SJSA1 (cell line): ENCODE measurements at places on chromosomes 3 and 15.

DNA sequence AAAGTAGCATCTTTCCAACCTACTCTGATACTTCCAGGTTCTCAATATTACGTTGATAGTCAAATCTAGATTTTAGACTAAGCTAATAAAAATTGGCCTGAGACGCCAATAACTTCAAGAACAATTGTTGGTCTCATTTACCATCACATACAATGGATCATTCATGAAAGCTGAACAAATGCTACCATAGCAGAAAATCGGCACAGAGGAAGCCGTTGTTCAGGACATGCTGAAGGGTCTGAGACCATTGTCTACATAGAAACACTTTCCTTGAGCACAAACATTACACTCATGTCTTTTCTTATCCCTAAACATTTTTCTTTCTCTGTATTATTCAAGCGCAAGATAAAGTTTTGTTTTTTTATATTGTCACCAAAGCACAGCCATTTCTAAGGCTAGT, 37.2 kb upstream of the FHIT start:
- DNase-seq = no peak

DNA sequence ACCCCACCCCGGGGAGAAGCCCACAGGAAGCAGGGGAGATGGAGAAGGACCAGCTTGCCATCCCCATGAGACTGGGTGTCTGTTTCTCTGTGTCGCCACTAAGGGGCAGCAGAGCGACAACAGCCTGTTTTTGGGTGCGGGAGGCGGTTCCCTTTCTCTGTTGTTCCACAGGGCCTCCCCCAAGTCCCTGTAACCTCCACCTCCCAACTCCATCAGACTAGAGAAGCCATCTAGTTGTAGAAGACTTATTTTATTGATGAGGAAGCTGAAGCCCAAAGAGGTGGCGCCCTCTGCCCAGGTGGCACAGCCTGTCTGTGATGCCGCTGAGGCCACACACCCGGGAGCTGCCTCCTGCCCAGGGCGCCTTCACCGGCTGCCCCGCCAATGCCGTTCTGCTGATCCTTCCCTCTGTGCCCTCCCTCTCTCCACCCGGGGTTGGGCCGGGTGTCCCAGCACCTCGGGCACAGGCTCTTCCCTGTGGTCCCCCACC, 3.9 kb upstream of the CCDC9B start:
- peak; percentile 69 for DNase-seq

- DNase-seq = no peak
These were observed 17.5 kb downstream of the HDC start for GRCh38 chr15:50247819-50248655.

GRCh38 chr15:71414853-71415252, 299.6 kb downstream of the THSD4 start:
- no peak for DNase-seq

DNA sequence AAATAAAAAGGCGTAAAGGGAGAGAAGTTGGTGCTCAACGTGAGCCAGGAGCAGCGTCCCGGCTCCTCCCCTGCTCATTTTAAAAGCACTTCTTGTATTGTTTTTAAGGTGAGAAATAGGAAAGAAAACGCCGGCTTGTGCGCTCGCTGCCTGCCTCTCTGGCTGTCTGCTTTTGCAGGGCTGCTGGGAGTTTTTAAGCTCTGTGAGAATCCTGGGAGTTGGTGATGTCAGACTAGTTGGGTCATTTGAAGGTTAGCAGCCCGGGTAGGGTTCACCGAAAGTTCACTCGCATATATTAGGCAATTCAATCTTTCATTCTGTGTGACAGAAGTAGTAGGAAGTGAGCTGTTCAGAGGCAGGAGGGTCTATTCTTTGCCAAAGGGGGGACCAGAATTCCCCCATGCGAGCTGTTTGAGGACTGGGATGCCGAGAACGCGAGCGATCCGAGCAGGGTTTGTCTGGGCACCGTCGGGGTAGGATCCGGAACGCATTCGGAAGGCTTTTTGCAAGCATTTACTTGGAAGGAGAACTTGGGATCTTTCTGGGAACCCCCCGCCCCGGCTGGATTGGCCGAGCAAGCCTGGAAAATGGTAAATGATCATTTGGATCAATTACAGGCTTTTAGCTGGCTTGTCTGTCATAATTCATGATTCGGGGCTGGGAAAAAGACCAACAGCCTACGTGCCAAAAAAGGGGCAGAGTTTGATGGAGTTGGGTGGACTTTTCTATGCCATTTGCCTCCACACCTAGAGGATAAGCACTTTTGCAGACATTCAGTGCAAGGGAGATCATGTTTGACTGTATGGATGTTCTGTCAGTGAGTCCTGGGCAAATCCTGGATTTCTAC, at the start of gene RARB:
TSS of gene RARB (plus strand) at position 322 of the 847 bp plus-strand sequence. CDS start at position 791, 469 bp downstream.
- peak; percentile 79 for DNase-seq
